ENCODE measurements at places on chromosomes 2 and 18. TPM values are rescaled to one million over a fixed set of nuclear protein-coding genes. Genes with fewer than 3 reads are reported as not detected.

DNA sequence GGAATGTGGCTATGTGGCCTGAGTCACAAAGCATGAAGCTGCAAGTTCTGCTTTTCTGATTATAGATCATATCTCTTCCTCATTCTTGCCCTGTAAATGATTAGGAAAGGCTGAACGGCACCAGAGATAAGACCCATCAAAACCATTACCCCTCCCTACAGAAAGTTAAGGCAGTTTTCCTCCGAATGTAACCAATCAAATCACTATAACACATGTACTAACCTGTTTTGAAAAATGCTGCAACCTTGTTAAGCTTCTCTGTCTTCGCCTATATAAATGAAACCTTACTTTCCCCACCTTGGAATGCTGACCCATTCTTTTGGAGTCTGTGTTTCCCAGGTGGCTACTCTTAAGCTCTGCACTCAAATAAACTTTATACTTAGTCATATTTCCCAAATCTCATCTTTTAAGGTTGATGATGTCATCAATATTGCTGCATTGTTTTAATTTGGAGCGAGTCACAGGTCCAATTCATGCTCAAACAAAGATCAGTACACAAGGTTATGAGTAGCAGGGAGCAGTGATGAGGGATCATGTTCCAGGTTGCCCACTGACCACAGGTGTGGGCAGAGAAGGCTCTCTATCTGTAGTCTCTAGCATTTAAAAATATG, 662.3 kb downstream of the IRS1 start:
- no peak for DNase-seq

GRCh38 chr2:144372410-144373080, 147.4 kb downstream of the ZEB2 start:
- peak; percentile 30 for DNase-seq

Gene LRATD1
- total RNA-seq = 5.1 TPM

- DNase-seq = no peak
Measured at GRCh38 chr2:240732911-240733622, 41.4 kb downstream of the AQP12A start.

GRCh38 chr18:23856466-23857163, 157.9 kb upstream of the TTC39C start:
- DNase-seq = no peak

DNA sequence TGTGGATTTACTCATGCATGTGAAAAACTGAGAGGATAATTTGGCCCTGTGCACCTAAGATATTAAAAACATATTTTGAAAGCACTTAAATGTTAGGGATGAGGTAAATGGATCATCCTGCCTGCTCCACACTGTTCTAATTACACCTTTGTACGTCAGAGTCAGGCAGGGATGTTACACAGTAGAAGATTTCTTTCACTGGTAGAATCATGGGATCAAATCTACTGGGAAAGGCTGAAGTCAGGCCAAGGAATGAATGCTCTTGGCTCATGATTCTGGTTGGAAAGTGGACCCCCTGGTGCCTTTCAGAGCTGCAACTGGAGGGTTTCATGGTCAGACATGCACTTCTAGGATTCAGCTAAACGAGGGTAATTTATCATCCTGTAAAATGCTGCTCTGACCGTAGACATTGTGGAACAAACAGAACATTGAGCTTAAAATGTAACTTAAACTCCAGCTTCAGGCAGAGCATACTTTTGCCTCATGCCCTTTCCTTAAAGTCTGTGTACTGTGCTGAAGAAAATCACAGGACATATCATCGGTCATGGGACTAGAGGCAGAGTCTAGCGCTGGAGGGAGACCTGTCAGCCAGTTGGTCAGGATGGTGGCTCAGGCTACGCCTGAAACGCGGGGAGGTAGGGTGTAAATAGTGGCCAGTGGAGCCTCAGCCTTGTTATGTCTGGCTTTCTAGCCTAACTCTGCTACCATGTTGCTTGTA, 4.9 kb downstream of the KCNE4 start:
- DNase-seq = peak; percentile 43

- DNase-seq = no peak
Measured at GRCh38 chr2:237304763-237305514, 109.0 kb downstream of the COL6A3 start.

GRCh38 chr2:232854082-232854481, 16.0 kb upstream of the SNORC start:
- no peak for DNase-seq

Gene MYOM1
- total RNA-seq = 3.1 TPM

- DNase-seq = no peak
Measured at GRCh38 chr2:238021327-238021726, 39.5 kb upstream of the SCLY start.

- DNase-seq = no peak
Measured at GRCh38 chr2:78978340-78978739, 47.2 kb upstream of the REG3G start.

DNA sequence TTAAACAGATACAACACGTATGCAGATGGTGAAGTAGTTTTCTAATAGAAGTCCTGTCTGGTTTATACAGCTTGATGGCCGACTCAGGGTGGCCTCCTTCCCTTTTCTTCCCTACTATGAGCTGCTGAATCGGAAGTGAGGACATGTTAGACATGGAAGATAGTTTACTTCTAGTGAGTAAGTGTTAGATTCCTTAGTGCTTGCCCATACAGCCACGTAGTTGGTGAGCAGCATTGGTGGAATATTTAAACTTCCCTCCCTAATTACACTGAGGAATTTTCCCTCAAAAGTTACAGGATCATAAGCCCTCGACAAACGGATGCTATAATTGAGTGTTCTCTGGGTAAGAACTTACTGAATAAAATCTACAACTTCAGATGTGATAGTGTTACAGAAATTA, 52.1 kb downstream of the RHBDD1 start:
- no peak for DNase-seq

DNA sequence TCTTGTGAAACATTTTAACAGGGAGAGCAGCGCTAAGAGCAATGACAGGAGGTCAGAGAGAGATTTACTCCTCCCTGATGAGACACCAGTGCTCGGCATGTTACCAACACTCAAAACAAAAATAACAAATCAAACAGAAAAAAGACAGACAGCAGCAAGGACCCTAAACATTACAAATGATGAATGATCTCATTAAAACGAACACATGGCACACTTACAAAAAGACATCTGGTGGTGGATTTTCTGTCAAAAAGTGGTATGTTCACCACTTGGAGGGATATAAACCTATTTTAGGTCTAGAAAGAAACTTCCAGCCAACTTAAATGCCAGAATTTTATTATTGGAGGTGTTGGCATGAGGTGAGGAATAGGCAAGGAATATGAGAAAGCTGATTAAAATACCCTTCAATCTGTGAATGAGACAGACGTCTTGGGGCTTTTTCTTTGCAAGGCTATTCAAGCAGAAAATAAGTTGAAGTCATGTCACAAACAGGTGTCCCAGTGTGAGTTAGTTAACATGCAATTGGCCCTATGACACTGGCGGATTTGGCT, 112.8 kb downstream of the PRELID3A start:
- DNase-seq = peak; percentile 21

Gene DCAF17
- total RNA-seq = 14.6 TPM

DNA sequence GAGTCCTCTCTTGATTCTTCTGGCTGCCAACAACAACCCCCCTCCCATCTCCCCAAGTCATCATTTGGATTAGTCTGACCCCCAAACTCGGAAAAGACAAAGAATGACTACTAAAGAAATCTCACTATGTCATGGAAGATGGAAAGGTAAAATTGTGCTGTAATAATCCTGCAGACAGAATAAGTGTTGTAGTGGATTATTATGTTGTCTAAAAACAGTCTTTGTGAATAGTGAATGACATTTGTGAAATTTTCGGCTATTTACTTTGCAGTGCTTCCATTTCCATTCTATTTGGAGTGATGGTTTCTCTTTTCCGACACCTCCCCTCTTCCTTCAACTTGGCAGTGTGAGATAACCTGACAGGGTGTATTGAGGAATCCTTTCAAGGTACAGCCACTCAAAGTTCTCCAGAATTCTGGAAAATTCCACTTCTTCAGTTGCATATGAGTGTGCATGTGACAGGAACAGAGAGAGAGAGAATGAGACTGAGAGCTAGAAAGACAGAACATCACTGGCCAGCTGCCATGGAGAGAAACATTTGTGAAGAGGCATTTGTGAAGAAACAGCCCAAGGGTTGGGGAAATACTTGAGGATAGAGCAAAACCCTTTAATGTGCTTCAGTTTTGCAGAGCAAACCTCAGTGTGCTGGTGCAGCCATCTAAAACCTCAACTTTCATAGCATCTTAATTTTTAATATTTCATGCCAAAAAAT, 141.9 kb upstream of the DLX2 start:
- DNase-seq = no peak

Gene FIGLA
- not detected for total RNA-seq

- no peak for DNase-seq
Measured at GRCh38 chr2:105321875-105322646, 7.5 kb downstream of the TGFBRAP1 start.

Gene ITGB6
- total RNA-seq = not detected

DNA sequence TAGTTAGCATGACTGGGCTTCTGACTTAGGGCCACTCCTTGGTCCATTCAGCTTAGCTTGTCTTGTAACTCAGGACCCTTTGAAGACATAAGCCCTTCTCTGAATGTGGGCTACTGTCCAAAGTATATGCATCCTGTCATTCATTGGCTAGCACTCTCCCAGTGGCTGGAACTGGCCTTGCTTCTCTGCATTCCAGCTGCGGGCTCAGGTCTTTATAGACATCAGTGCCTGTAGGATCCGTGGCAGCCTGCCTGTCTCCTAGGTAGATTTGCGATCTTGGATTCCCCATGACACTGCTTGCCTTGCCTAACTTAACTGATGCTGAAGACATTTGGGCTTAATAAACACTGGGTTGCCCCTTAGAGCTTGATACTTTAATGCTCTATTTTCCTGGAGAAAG, 170.1 kb downstream of the DCC start:
- DNase-seq = no peak
